ENCODE measurements at places on chromosomes 1 and 21. TPM values are rescaled to one million over a fixed set of nuclear protein-coding genes. Genes with fewer than 3 reads are reported as not detected.

GRCh38 chr1:119713039-119713748, 1.5 kb downstream of the PHGDH start:
- H3K4me3 ChIP-seq, result peak overlapping the region; percentile 98
- no peak for DNase-seq
- no peak overlapping the region for H3K27ac ChIP-seq
- H3K36me3 ChIP-seq, result no peaks in the 10 kb centered on the region

DNA sequence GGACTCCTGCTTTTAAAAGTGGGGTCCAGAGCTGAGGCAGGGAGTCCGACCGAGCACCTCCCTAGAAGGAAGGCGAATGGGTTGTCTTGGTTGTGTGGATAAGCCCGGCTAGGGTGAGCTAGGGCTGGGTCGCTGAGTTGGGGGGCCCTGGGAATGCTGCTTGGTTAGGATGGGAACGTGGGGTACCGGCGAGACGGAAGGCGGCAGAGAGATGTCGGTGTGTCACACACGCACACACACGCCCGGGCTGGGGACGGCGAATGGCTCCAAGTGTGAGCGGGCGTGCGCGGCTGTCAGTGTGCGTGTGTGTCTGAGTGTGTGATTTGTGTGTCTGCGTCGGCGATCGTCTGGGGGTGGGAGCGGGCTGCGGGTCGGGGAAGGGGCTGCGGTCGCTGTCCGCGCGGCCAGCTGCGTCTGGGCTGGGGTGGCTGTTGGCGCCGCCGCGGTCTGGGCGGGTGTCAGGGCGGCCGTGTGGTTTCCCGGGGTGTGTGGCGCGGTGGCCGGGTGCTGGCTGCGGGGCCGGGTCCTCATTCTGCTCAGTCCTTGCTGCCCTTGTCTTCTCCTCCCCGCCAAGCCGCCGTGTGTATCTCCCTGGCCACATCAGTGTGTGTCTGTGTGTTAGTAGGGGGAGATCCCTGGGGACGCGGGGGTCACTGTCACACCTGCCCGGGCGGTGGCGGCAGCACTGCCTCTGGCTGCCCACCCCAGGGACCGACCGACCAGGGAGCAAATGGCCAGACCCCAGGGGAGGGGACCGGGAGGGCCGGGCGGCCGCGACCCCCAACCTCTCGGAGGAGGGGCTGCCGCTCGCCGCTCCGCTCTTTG, 1.1 kb downstream of the EFNA3 start:
- H3K4me1 ChIP-seq, result peaks cover 66% of the 10 kb centered on the region
- H3K36me3 ChIP-seq, result no peaks in the 10 kb centered on the region
- H3K4me3 ChIP-seq, result peak overlapping the region; percentile 71
- DNase-seq, result no peak
- peaks cover 44% of the 10 kb centered on the region for H3K27me3 ChIP-seq

GRCh38 chr1:20931930-20932436, 144.9 kb upstream of the HP1BP3 start:
- H3K4me3 ChIP-seq, result no peak overlapping the region
- no peak overlapping the region for H3K27ac ChIP-seq
- H3K36me3 ChIP-seq, result no peaks in the 10 kb centered on the region
- H3K27me3 ChIP-seq, result no peaks in the 10 kb centered on the region
- no peak for DNase-seq
- no peaks in the 10 kb centered on the region for H3K4me1 ChIP-seq

The C1orf167 gene
- not detected for total RNA-seq

DNA sequence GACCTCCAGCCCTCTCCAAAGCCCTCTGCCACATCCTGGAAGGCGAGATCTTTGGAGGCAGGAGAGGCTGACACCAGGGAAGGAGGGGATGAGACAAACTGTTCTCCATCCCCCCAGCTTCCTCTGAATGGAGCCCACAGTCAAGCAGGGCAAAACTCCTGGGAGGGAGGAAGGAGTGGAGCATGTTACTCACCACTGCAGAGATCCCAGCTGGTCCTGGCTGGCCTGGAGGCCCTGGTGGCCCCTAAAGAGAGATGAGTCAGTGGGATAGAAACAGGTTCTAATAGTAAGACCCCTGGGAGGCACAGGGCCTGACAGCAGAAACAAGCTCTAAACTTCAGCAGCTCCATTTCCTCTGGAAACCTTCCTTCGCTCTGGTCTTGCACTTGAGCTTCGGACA, 14.0 kb upstream of the PEF1 start:
- H3K27ac ChIP-seq, result no peak overlapping the region
- no peaks in the 10 kb centered on the region for H3K27me3 ChIP-seq
- no peak for DNase-seq
- no peak overlapping the region for H3K4me3 ChIP-seq
- no peaks in the 10 kb centered on the region for H3K4me1 ChIP-seq

DNA sequence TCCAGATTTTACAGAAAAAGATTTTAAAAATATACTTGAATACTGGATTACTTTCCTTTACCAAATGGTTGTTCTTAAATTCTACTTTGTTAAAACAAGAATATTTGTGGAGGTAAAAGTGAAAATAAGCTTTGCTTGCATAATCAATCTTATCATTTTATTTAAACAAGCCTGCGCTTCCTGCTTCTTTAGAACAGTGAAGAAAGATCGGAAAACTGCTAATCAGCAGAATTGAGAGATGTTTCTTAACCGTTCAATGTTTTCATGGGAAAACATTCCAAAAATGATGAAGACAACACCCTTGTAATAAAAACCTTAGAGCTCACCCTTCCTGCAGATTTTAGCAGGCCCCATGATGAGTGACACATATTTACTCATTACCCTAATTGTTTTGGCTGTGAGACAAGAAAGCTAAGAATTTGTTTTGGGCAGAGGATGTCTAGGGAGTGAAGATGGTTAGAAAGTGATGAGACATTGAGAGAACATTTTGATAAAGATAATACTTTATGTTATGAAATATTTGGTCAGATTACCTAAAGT, 72.6 kb downstream of the TPR start:
- H3K4me3 ChIP-seq, result no peak overlapping the region
- H3K4me1 ChIP-seq, result no peaks in the 10 kb centered on the region

DNA sequence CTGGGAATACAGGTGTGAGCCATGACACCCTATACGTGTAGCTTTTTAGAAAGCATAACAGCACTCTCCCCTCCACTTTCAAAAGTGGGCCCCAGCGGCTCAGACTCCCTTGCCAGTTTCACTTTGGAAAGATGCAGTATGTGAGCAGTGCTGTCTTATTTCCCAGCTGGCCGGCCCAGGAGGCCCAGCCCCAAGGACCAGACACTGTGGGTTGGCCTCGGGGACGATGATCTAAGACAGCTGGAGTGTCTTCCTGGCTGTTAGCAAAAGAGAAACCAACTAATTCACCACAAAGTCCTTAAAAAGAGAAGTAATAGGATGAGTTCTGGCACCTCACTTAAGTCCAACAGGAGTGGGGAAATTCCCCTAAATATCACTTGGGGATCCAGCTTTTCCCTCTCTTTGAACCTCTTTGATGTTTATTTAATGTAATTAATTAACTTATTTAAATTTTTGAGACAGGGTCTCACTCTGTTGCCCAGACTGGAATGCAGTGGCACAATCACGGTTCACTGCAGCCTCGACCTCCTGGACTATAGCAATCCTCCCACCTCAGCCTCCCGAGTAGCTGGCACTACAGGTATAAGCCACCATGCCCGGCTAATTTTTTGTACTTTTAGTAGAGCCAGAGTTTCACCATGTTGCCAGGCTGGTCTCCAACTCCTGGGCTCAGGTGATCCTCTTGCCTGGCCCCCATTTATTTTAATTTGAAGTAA, 17.6 kb upstream of the CLIC4 start:
- no peak overlapping the region for H3K27ac ChIP-seq
- H3K36me3 ChIP-seq, result no peaks in the 10 kb centered on the region
- H3K27me3 ChIP-seq, result no peaks in the 10 kb centered on the region
- H3K4me1 ChIP-seq, result peaks cover 20% of the 10 kb centered on the region

- H3K4me1 ChIP-seq, result peaks cover 34% of the 10 kb centered on the region
- H3K4me3 ChIP-seq, result no peak overlapping the region
- no peaks in the 10 kb centered on the region for H3K36me3 ChIP-seq
- no peak overlapping the region for H3K27ac ChIP-seq
- H3K27me3 ChIP-seq, result 0 out of 2 replicates have a peak, but pooled peaks cover 4% of the 10 kb centered on the region
Measured at GRCh38 chr1:169574336-169574735, 11.9 kb downstream of the F5 start.

The B3GALT5 gene
- 1.5 TPM for total RNA-seq

DNA sequence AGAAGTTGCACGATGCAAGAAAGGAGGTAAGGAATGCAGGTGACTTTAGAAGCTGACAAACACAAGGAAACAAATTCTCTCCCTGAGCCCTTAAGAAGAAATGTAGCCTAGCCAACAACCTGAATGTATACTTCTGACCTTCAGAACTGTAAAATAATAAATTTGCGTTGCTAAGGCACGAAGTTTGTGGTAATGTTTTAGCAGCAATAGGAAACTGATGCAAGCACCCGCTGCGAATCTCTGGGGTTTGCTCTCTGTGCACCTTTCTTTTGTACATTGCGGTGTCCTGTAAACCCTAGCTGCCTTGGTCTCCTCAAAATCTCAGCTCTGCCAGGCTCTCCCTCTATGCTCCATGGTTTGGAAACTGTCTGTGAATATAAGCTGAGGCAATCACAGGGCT, 15.1 kb downstream of the CD53 start:
- H3K4me3 ChIP-seq, result no peak overlapping the region
- no peak overlapping the region for H3K27ac ChIP-seq
- H3K4me1 ChIP-seq, result no peaks in the 10 kb centered on the region

- H3K4me3 ChIP-seq, result no peak overlapping the region
- DNase-seq, result no peak
- no peak overlapping the region for H3K27ac ChIP-seq
- no peaks in the 10 kb centered on the region for H3K4me1 ChIP-seq
- no peaks in the 10 kb centered on the region for H3K27me3 ChIP-seq
- H3K36me3 ChIP-seq, result peaks cover 13% of the 10 kb centered on the region
Measured at GRCh38 chr1:9853249-9853595, 29.5 kb upstream of the CLSTN1 start.

The EDEM3 gene
- 12.8 TPM for total RNA-seq

DNA sequence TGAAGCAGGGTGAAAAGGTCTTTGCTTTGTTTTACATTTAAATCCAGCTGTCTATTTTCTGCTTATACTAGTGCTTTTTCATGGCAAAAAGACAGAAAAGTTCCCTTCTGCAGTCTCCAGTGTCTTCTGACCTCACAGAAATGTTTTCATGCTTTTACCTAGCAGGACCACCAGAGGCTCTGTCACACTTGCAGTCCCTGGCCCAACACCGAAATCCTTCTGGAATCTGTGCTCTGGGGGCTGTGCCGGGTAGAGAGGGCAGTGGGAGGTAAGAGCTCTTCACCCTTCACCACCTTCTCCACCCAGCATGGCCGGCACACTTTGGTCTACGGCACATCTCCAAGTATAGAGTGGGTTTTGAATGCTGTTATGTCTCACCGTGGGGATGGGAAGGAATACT, 20.8 kb downstream of the GNAT2 start:
- H3K36me3 ChIP-seq, result peaks cover 3% of the 10 kb centered on the region
- DNase-seq, result no peak
- no peak overlapping the region for H3K27ac ChIP-seq
- no peaks in the 10 kb centered on the region for H3K27me3 ChIP-seq
- H3K4me1 ChIP-seq, result peaks cover 5% of the 10 kb centered on the region

DNA sequence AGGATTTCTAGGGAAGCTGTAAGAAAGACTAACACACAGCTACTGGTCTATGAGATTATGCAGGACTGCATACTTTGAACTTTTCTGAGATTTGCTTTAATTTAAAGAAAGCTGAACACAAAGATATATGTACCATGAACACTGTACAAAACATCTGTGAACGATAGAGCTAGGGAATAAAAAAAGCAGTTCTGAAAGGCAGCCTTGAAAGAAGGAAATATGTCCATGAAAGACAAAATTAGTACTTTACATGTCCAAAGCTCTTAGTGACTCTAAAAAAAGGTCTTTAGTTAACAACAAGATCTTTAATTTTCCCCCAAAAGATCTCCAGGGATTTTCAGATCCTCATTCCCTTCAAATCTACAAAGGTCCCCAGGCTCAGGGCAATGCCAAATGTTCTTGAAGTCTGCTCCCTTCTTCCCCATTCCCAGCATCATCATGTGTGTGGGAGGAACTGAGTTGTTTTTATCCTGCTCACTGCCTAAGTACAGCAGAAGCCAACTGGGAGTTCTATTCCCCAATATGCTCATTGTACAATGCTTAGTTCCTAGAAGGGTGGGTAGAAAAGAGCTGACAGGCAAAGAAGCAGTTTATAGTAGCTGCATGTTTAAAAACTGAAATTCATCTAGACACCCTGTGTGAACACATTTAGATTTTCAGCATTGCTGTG, 60.1 kb upstream of the PTCH2 start:
- no peak overlapping the region for H3K4me3 ChIP-seq
- H3K36me3 ChIP-seq, result no peaks in the 10 kb centered on the region
- H3K4me1 ChIP-seq, result no peaks in the 10 kb centered on the region
